Omental fat pad (tissue), 4 donors: ENCODE measurements at places on chromosomes 13 and 19.

- DNase-seq = no peak
Observed at GRCh38 chr19:45876411-45877197, 9.3 kb downstream of the IRF2BP1 start.

- no peak for DNase-seq
Observed at GRCh38 chr19:16581145-16581970, 9.1 kb upstream of the SLC35E1 start.

DNA sequence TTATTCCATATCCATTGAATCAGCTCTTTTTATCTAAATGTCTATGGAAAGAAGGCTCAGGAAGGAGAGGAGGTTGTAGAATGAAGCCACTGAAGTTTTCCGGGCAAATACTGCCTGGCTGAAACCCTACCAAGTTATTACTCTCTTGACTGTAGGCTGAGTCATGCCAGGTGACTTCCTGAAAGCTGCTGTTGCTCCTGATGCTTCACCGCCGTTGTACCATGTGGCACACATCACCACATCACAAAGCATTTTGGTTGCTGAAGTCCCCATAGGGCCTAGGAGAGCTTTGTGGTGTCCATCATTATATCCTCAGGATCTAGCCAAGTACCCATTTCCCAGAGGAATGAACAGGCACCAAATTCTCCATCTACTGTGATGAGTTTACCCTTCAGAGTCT, 11.1 kb upstream of the TDRD12 start:
- no peak for DNase-seq

- DNase-seq = no peak
Observed at GRCh38 chr13:26475176-26476110, 82.0 kb upstream of the WASF3 start.
